WTC11 (cell line): ENCODE measurements at places on chromosomes 13 and 19. TPM values are rescaled to one million over a fixed set of nuclear protein-coding genes. Genes with fewer than 3 reads are reported as not detected.

The DNAAF3 gene
- total RNA-seq: 4.0 to 5.9 TPM (median 5.6 TPM) in 3 replicates

The NACC1 gene
- total RNA-seq: 212 to 237 TPM (median 213 TPM) in 3 replicates

The NCCRP1 gene
- total RNA-seq: 2.0 to 2.5 TPM (median 2.2 TPM) in 3 replicates

The BBC3 gene
- total RNA-seq: 29.4 to 49.5 TPM (median 32.2 TPM) in 3 replicates

The FREM2 gene
- total RNA-seq: 23.7 to 24.5 TPM (median 24.1 TPM) in 3 replicates

The WDR88 gene
- total RNA-seq: 0.28 TPM in 1 of 3 replicates, not detected in the others

The ZNF579 gene
- 29.7 to 30.4 TPM (median 30.0 TPM) in 3 replicates for total RNA-seq

The RFXAP gene
- 6.6 to 9.2 TPM (median 7.7 TPM) in 3 replicates for total RNA-seq

The ADGRE2 gene
- total RNA-seq: 3.0 to 4.0 TPM (median 3.2 TPM) in 3 replicates

The ZNF225 gene
- 3.9 to 5.1 TPM (median 4.4 TPM) in 3 replicates for total RNA-seq

The COX6B2 gene
- total RNA-seq: 4.1 to 8.0 TPM (median 4.3 TPM) in 3 replicates

The RXFP2 gene
- not detected in 3 replicates for total RNA-seq

The FPR1 gene
- total RNA-seq: 0.72 TPM in 1 of 3 replicates, not detected in the others

The ILF3 gene
- total RNA-seq: 626 to 659 TPM (median 656 TPM) in 3 replicates

The CGB2 gene
- 1.1 to 1.2 TPM in 2 of 3 replicates, not detected in the other for total RNA-seq

The OR7C1 gene
- not detected in 3 replicates for total RNA-seq

The CD37 gene
- 0.27 to 1.6 TPM (median 1.2 TPM) in 3 replicates for total RNA-seq

The MBD3L3 gene
- not detected in 3 replicates for total RNA-seq

The TRIM28 gene
- 1,095 to 1,221 TPM (median 1,108 TPM) in 3 replicates for total RNA-seq

The BRME1 gene
- 5.0 to 7.2 TPM (median 6.4 TPM) in 3 replicates for total RNA-seq

The NUMBL gene
- 30.3 to 38.6 TPM (median 34.9 TPM) in 3 replicates for total RNA-seq
